ENCODE measurements at places on chromosomes 1 and 21. TPM values are rescaled to one million over a fixed set of nuclear protein-coding genes. Genes with fewer than 3 reads are reported as not detected.
A peak's percentile ranks its signal among the peaks of the same experiment; 100 is the strongest.

Gene GJA9
- total RNA-seq = not detected

- no peak for DNase-seq
These were observed 289.0 kb upstream of the DAB1 start for GRCh38 chr1:57712846-57713245.

Gene MANEAL
- total RNA-seq = 7.2 TPM

- DNase-seq = peak; percentile 30
These were observed 46.5 kb downstream of the SNRPE start for GRCh38 chr1:203907901-203908300.

Gene PPFIA4
- 2.5 TPM for total RNA-seq

Gene SLAMF7
- 3.9 TPM for total RNA-seq

- DNase-seq = peak; percentile 53
These were observed 73.1 kb downstream of the ATP6V1G3 start for GRCh38 chr1:198467342-198467741.

DNA sequence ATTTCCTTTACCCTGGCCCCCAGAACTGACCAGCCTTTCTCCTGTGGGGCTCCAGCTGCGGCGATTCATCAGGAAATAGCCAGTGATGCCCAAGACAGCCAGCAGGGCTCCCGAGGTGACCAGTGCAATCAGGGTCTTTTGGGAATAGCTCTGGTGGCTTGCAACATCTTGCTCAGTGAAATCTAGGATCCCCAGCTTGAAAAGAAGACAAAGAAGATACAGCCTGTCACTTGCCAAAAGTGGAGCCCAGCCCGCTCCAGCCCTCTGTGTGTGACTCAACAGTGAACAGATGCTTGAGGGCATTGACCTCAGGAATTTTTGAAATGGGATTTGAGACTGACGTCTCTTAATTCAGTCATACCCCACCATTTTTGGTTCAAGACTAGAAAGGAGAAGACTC is 22.3 kb downstream of the CD34 start:
- DNase-seq = peak; percentile 75

Gene GNG4
- total RNA-seq = 0.52 TPM

DNA sequence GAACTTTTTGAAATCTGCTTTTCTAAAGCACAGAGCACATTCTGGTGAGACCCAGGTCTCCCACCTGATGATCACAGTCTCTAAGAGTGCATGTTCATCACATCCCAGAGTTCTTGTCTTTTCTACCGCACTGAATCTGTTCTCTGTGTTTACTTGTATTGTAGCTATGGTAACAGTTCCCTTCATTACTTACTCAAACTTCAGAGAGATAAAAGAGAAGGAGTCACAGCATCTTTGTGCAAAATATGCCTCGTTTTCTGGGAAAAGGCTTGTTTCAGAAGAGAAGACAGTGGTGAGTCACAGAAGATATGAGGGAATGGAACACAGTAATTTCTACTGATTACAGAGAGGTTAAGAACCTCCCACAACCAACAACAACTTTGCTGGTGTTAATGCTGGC is 580.6 kb downstream of the PLA2G4A start:
- peak; percentile 58 for DNase-seq

- DNase-seq = no peak
These were observed 281.2 kb downstream of the RRAGC start for GRCh38 chr1:38578271-38578951.

GRCh38 chr1:221884821-221885220 is 142.9 kb upstream of the DUSP10 start:
- peak; percentile 37 for DNase-seq

Gene NCF2
- 17.1 TPM for total RNA-seq

- DNase-seq = no peak
These were observed 7.8 kb upstream of the OR14I1 start for GRCh38 chr1:248710305-248710900.

Data from M059J (cell line).